Activated T-helper 1 cell treated with Interleukin-2 at 50 U/mL for 16 hours (primary cell): ENCODE measurements at places on chromosomes 1 and 21.

GRCh38 chr1:193408782-193409293 is 222.4 kb upstream of the B3GALT2 start:
- no peak for DNase-seq

- no peak for DNase-seq
Observed at GRCh38 chr21:29342363-29342957, 43.7 kb downstream of the BACH1 start.

DNA sequence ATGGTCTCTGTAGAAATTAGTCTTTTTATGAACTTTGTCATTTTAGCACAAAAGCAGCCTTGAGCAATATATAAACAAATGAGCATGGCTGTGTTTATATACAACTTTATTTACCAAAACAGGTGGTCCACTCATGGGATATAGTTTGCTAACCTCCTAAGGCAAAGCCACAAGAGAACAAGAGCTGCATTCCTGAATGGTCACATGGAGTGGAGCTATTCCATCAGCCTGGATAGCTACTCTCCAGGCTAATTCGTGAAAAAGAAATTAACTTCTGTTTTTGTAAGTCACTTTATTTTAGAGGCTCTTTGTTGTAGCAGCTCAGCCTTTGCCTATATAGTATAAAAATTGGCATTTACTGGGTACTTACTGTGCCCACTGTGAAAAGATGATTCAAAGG is 163.3 kb upstream of the FAM78B start:
- DNase-seq = no peak

DNA sequence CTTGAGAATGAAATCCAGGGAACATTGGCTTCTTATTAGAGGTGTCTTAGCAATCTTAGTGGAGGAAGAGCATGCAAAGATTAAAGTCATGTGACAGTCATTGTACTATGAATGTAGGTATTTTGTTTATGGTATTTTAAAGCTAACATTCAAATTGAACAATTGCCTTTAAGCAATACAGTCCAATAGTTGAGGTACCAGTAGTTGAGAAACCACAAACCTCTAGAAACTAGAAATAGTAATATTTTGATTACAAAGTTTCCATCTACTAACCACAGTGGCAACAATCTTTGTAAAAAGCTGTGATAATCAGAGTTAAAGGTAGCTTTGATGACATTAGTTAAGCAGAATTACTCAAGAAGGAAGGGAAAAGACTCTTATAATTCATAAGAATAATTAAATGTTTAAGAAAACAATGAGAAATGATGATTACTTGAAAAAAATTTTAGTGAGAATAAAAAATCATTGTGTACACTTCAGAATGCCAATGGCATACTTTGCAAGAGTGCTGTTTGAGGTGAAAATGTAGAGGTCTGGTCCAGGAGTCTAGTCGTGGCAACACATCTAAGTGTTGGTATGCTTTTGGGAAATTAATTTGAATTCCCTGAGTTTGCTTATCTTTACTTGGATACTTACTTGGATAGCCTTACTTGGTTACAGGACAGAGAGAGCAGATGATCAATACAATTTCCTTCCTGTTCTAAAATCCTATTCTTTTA is 104.9 kb upstream of the PTGFR start:
- no peak for DNase-seq

- DNase-seq = no peak
Observed at GRCh38 chr1:2373551-2374251, 17.7 kb downstream of the MORN1 start.

GRCh38 chr21:15604413-15604812 is 125.4 kb upstream of the USP25 start:
- DNase-seq = no peak

- DNase-seq = no peak
Observed at GRCh38 chr1:75058424-75058823, 75.8 kb upstream of the LHX8 start.

- DNase-seq = no peak
Observed at GRCh38 chr1:59704716-59705115, 110.0 kb upstream of the HOOK1 start.

- DNase-seq = no peak
Observed at GRCh38 chr1:107946794-107947193, 18.2 kb downstream of the VAV3 start.

DNA sequence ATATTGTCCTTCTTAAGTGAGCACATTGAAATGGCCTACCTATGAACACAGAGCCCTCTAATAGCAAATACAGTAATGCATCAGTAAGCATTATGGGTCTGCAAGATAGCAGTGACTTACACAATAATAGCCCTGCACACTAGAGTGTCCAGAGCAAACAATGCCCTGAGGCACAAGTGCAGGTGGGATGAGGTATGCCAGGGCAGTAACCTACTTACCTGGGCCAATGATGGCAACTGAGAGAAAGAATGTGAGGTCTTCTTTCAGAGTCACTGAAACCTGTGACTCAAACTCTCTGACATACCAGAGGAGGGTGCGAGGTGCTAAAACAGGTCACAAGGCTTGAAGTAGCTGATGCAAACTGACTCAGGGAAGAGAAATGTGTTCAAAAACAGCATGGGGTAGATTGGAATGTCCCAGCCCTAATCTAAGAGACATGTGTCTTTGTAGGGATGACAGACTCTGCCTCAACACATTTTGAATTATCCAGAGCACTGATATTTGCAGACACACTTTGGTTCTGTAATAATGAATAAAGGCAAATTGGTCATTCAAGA is 168.5 kb upstream of the RUNX1 start:
- no peak for DNase-seq

DNA sequence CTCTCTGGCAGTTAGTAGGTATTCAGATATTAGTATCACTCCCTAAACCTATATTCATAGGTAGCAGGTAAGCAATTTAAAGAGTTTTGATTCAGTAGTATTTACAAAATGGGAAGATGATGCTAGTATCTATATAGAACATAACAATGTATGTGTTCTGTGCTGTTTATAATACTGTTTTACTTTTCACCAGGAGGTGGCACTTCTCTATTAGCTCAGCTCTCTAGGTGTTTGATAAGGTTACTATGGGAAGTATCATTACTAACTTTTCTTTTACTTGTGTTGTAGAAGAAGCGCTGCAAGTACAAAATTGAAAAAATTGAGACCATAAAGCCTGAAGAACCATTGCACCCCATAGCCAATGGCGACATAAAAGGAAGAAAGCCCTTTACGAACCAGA is 49.4 kb upstream of the FASLG start:
- no peak for DNase-seq

DNA sequence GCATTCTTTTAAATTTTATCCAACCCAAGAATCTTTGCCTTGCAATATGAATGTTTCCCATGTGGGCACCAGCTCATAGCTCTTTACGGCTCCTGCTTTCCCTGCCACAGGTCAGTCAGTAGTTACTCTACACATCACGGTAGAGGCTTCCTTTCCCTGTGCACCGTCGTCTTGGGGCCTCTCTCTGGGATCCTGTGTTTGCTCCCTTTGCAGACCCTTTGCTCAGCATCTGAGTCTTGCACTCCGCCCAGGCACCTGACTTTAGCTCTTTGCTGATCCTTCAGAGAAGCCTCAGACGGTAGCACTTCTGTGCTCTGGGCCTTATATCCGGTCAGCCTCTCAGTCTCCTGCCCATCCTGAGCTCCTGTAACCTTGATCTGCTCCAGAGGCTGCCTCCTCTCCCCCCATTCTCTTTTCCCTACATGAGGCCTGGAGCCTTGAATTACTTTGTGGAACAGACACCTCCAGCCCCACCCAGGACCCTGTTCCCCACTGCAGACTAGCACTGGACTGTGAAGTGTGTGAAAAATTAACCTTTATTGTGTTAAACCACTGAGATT is 183.5 kb upstream of the HMGB4 start:
- DNase-seq = no peak
